Hematopoietic multipotent progenitor cell treated with erythropoietin and hydrocortisone succinate and interleukin-3 and kit ligand, for 8 days (in vitro differentiated cells): ENCODE measurements at places on chromosomes 16 and 17.

- DNase-seq = no peak
Measured at GRCh38 chr16:86512860-86513470, 2.6 kb downstream of the FOXF1 start.

GRCh38 chr17:5260542-5260941, 21.5 kb upstream of the RABEP1 start:
- no peak for DNase-seq

- DNase-seq = no peak
Measured at GRCh38 chr17:30422171-30422570, 43.4 kb downstream of the CPD start.

GRCh38 chr17:73968680-73969079, 234.8 kb upstream of the RPL38 start:
- DNase-seq = no peak

DNA sequence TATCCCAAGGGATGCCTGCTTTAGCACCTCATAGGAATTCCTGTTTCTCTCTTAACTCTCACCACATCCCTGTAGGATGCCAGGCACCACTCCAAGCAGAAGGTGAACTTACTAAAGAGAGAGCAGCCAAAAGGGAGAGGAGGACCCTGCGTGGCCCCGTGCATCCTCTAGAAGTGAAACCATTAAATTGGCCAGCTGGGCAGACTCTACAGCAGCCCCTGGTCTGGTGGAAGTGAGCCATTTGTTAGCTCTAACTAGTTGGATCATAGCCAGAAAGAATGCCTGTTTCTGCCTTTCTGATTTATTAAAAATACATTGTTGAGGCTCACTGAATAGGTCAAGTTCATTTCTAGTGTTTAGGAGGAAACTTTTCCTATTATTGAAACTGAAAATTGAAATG, 22.3 kb downstream of the TMEM11 start:
- DNase-seq = no peak

DNA sequence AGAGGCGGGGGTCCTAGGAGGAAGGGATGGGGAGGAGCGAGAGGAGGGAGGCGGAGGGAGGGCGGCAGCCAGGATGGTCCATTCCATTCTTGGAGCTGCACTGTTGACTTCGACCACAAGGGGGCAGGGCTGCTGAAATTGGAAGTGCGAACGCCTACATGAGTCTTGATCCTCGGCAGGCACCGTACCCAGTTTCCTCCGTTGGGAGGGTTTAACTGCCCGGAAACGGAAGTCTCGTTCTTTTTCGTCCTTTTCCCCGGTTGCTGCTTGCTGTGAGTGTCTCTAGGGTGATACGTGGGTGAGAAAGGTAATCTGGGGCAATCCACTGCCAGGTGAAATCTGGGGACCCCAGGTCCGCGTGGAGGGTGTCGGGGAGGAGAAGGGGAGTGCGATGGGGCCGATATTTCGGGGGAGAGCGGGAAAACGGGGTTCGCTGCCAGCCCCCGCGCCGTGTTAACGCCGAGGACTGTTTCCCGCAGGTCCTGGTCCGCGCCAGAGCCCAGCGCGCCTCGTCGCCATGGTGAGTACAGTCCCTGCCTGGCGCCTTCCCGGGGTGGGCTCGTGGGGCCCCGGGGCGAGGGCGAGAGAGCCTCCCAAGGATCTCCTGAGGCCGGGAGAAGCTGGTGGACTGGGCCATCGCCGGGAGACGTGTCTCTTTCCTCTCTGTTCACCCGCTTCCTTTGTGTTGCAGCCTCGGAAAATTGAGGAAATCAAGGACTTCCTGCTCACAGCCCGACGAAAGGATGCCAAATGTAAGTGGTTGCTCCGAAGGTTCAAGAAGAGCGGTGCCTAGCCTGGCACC, at the start of gene RPL38:
RPL38 (plus strand) TSS at position 240 of the 802 bp plus-strand sequence; CDS start at position 518, 278 bp downstream.
- DNase-seq = peak; percentile 98
